ENCODE measurements at places on chromosomes 5 and 9. TPM values are rescaled to one million over a fixed set of nuclear protein-coding genes. Genes with fewer than 3 reads are reported as not detected.

GRCh38 chr5:122999947-123000563, 36.5 kb downstream of the PPIC start:
- DNase-seq, result no peak

DNA sequence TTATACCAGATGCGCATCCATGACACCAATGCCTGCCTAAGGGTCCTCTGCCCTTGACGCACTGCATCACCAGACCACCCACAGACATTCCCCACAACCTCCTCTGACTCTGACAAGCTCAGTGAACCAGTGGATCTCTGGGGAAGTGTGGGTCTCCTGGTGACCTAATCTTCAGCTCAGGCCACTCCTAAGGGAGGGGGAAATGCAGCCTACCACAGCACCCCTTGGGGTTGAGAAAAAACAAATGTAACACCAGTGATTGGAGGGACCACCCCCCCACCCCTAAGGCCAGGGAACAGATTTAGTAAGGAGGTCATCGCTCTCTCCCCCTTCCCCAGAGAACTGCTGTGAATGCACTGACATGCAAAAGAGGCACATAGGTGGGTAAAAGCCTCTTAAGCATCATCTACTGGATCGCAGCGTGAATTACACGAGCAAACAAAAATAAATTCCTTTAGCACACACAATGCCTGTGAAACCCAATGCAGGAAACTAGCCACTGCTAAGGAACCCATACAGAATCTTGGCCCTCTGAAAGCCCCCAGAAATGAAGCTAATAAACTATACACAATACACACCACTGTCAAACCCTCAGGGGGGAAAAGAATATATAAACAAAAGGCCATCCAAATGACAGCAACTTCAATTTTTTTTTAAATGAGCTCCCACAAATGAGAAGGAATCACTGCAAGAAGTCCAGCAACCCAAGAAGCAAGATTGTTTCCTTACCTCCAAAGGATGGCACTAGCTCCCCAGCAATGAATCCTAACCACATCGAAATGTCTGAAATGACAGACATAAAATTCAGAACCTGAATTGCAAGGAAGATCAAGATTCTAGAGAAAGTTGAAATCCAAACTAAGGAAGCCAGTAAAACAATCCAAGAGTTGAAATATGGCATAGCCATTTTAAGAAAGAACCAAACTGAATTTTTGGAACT, 513.7 kb upstream of the PTGER4 start:
- no peak for DNase-seq

- DNase-seq, result no peak
Observed at GRCh38 chr9:97903177-97903576, 19.1 kb downstream of the TRMO start.

GRCh38 chr5:123937230-123937629, 425.3 kb downstream of the CSNK1G3 start:
- no peak for DNase-seq

DNA sequence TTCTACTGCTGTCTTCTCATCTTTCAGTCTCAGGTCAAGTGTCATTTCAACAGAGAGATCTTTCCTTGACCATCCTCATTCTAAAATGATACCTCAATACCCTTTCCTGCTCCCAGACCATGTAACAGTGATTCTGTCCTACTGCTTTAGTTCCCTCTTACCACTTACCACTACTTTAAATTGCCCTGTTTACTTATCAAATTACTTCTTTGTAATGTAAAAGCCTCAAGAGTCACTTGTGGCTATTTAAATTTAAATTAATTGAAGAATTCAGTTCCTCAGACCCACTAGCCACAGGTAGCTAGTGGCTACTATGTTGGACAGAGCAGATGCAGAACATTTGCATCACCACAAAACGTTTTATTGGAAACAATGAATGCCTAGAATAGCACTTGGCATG, 217.3 kb downstream of the ADAMTS6 start:
- no peak for DNase-seq

Gene TAL2
- total RNA-seq, result 0.41 TPM

Gene GMCL2
- not detected for total RNA-seq

Gene TCERG1
- 48.9 TPM for total RNA-seq
